ENCODE measurements at places on chromosomes 13 and 19. TPM values are rescaled to one million over a fixed set of nuclear protein-coding genes. Genes with fewer than 3 reads are reported as not detected.

DNA sequence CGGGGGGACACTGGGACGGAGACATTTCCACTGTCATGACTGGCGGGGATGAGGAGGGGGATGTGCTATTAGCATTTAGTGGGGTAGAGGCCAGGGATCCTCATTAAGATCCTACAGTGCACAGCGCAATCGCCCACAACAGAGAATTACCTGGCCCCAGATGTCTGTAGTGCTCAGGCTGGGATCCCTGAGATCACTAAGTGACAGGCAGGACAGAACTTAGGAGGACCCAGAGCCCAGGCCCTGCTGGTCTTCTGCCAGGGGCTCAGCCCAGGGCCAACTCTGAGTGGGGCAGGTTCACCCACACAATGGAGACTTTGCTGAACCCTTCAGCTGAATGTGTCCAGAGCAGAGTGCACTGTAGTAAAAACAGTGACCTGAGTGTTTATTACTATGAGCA is 4.6 kb downstream of the RANBP3 start:
- no peak for DNase-seq

BRSK1 gene
- polyA plus RNA-seq: 111 TPM

- DNase-seq: no peak
Measured at GRCh38 chr13:38213314-38213713, 136.3 kb upstream of the UFM1 start.

NUDT19 gene
- 10.8 TPM for polyA plus RNA-seq

GRCh38 chr19:1327125-1327524 is 41.5 kb downstream of the EFNA2 start:
- DNase-seq: no peak

PSG7 gene
- not detected for polyA plus RNA-seq

DNA sequence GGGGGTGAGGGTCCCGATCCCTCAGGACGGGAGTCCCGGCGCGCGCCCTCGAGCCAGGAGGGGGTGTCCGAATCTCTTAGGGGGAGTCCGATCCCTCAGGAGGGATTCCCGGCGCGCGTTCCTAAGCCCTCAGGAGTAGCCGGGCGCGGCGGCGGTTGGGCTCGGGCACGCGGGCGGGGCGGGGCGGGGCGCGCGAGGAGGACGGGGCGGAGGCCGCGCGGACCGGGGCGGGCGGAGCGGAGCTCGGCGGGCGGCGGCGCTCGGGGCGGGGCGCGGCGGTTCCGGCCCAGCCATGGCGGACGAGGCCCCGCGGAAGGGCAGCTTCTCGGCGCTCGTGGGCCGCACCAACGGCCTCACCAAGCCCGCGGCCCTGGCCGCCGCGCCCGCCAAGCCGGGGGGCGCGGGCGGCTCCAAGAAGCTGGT is at the start of gene CUL4A:
Gene CUL4A, plus strand, starts transcription at position 278 of the 423 bp plus-strand sequence. Its CDS starts 15 bp downstream, at position 293.
- peak; percentile 66 for DNase-seq

ZNF132 gene
- polyA plus RNA-seq: 2.5 TPM

KIR2DL3 gene
- polyA plus RNA-seq: not detected

DNA sequence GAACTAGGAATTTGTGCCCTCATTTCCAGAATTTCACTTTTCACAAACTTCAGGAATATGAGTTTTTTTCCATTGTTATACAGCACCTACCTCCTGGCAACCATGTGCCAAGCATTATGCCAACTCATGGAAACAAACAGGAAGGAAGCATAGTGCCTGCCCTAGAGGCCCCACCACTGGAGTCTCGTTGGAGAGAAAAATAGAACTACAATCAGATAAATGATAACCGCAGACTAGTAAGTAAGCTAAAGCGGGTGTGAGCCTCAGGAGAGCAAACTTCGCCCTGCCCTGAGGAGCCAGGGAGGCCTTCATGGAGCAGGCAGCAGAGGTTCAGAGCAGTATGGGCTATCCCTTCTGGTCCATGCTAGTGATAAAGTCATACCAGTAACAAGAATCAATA is 75.9 kb downstream of the FRY start:
- DNase-seq: no peak

TPRX2 gene
- polyA plus RNA-seq: not detected

DNA sequence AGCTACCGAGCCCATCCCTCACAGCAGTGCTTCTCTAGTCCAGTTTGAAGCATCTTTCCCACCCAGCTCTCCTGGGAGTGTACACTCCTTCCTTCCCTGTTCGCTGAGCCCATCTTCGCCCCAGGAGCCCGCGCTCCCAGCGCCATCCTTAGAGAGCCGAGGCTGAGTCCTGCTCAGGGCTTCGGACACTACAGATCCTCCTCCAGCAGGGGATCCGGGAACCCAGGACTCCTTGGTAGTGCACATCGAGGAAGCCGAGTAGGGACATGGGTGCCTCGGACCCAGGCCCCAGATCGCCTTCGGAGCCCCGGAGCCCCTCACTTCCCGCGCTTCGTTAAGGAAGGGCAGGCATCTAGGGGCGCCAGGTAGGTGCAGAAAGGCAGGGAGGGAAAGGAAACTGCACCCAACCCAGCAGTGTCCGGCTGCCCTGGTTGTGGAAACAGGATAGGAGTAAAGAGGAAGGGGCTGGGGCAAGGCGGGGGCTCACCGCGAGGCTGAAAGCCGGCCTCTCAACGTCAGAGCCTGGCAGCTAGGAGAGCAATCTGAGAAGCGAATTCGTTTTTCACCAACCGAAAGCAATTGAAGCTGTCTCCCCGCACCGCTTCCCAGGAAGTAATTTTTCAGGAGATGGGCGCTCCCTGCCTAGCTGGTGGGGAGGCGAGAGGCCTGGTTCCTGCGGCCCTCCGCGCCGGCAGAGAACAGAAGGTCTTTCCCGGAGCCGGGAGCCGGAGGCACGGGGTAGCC is 1.0 kb downstream of the PDX1 start:
- peak; percentile 28 for DNase-seq

ALG5 gene
- polyA plus RNA-seq: 15.5 TPM

- no peak for DNase-seq
Measured at GRCh38 chr13:24491845-24492244, 20.7 kb downstream of the PARP4 start.

DNA sequence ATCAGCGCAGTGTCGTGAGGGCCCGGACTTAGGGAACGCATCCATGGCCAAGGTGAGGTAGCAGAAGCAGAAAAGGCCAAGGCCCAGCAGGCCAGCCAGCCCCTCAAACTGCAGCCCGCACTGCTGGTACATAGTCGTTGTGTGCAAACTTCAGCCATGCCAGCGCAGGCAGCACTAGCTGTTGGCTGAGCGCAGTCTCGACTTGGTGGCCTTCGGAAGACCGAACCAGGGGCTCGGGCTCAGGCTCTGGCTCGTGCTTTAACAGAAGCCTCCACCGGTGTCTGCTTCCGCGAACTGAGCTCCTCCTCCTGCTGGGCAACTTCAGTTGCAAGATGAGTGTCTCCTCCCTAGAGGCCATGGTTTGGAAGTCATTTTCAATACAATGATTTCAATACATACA is 157.5 kb downstream of the DNAJC15 start:
- DNase-seq: no peak

CD70 gene
- polyA plus RNA-seq: not detected

All from brain (organoid and tissue), 16 donors.